Left ventricle myocardium inferior (tissue), 1 donor: ENCODE measurements at places on chromosomes 6 and 20. TPM values are rescaled to one million over a fixed set of nuclear protein-coding genes. Genes with fewer than 3 reads are reported as not detected.

Gene SSTR4
- not detected for total RNA-seq

GRCh38 chr20:34216382-34216742 lies 24.9 kb upstream of the ASIP start:
- H3K4me1 ChIP-seq, result peaks cover 15% of the 10 kb centered on the region
- DNase-seq, result no peak

DNA sequence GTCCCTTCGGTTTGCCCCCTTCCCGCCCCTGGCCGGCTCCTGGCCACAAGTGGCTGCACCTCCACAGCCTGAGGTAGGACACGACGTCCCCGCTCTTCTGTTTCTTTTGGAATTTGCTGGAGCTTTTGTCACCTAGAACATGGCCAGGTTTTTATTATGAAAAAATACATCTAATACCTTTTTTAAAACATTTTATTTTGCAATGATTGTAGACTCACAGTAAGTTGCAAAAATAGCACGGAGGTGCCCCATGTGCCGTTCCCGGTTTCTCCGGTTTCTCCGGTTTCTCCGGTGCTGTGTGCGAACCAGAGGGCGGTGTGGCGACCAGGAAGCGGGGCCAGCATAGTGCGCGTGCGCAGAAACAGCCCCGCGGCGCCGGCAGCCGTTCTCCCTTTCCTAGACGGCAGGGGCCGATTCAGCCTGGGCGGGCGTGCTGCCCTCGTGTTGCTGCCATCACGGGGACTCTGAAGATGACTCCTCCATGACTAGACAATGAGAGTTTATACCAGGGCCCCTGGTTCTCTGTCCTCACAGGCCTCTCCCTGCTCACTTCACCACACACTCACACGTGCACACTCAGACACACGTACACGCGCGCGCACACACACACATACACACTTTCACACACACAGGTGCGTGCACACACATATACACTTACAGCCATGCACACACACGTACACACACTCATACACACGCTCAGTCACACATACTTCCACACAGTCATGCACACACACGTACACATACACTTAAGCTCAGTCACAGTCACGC lies 102.1 kb downstream of the TMEM242 start:
- no peak overlapping the region for H3K27ac ChIP-seq
- H3K27me3 ChIP-seq, result no peaks in the 10 kb centered on the region
- no peaks in the 10 kb centered on the region for H3K36me3 ChIP-seq

Gene PSMF1
- 124 TPM for total RNA-seq

Gene SLC32A1
- not detected for total RNA-seq
